IMR-90 (cell line): ENCODE measurements at places on chromosomes 7 and 10. TPM values are rescaled to one million over a fixed set of nuclear protein-coding genes. Genes with fewer than 3 reads are reported as not detected.
A peak's percentile ranks its signal among the peaks of the same experiment; 100 is the strongest.

DNA sequence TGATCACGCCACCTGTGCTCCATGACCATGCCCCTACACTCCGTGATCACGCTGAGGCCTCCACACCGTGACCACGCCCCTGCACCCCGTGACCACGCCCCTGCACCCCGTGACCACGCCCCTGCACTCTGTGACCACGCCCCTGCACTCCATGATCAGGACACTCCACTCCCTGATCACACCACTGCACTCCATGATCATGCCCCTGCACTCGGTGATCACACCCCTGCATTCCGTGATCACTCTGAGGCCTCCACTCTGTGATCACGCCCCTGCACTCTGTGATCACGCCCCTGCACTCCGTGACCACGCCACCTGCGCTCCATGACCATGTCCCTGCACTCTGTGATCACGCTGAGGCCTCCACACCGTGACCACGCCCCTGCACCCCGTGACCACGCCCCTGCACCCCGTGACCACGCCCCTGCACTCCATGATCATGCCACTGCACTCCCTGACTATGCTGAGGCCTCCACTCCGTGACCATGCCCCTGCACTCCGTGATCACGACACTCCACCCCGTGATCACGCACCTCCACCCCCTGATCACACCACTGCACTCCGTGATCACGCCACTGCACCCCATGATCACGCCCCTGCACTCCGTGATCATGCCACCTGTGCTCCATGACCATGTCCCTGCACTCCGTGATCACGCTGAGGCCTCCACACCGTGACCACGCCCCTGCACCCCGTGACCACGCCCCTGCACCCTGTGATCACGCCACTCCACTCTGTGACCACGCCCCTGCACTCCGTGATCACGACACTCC lies 27.7 kb downstream of the STK32C start:
- H3K4me3 ChIP-seq: no peak overlapping the region
- no peak overlapping the region for H3K27ac ChIP-seq
- peaks cover 2% of the 10 kb centered on the region; the same call in 1 of the 2 replicates for H3K4me1 ChIP-seq
- no peaks in the 10 kb centered on the region for H3K36me3 ChIP-seq
- DNase-seq: no peak

GRCh38 chr10:72337039-72337629 lies 17.6 kb downstream of the DNAJB12 start:
- peak; percentile 53 for DNase-seq
- H3K27ac ChIP-seq: no peak overlapping the region
- H3K36me3 ChIP-seq: peaks cover 49% of the 10 kb centered on the region
- H3K27me3 ChIP-seq: no peaks in the 10 kb centered on the region
- H3K4me3 ChIP-seq: no peak overlapping the region

DNA sequence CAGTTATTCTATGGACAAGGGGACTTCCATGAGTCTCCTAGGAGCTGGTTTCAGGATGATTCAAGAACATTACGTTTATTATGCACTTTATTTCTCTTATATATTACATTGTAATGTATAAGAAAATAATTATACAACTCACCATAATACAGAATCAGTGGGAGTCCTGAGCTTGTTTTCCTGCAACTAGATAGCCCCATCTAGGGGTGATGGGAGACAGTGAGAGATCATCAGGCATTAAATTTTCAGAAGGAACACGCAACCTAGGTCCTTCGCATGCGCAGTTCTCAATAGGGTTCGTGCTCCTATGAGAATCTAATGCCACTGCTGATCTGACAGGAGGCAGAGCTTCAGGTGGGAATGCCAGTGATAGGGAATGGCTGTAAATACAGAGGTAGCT lies 137.9 kb downstream of the ANKRD30A start:
- H3K27ac ChIP-seq: no peak overlapping the region
- DNase-seq: no peak
- H3K27me3 ChIP-seq: no peaks in the 10 kb centered on the region
- H3K36me3 ChIP-seq: no peaks in the 10 kb centered on the region

DNA sequence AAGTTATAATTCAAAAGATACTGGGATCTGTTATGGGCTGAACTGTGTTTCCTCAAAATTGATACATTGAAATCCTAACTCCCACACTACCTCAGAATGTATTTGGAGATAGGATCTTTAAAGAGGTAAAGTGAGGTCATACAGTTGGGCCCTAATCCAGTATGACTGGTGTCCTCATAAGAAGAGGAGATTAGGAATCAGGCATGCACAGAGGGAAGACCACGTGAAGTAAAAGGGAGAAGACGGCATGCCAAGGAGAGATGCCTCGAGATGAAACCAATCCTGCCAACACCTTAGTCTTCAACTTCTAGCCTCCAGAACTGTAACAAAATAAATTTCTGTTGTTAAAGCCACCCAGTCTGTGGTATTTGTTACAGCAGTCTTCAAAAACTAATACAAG lies 5.9 kb upstream of the CFAP69 start:
- H3K4me3 ChIP-seq: no peak overlapping the region
- DNase-seq: no peak
- H3K27me3 ChIP-seq: no peaks in the 10 kb centered on the region; the same call in 1 of the 2 replicates

DNA sequence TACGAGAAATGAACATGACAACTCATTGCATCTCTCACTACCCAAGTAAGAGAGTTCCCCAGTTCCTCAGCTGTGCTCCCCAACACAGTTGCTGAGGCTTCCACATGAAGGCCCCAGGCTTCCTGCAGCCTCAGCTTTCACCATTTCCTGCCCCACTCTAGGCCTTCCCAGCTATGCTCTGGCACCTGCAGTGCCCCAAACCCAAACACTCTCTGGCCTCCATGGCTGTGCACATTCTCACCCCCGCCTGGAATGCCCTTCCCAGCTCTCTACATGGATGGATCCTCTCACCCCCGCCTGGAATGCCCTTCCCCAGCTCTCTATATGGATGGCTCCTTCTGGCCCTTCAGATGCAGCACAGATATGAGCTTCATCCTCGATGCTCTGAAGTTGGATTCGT lies 61.3 kb downstream of the KIAA1549 start:
- peaks cover 2% of the 10 kb centered on the region; the same call in 1 of the 2 replicates for H3K36me3 ChIP-seq
- no peaks in the 10 kb centered on the region for H3K27me3 ChIP-seq
- H3K4me1 ChIP-seq: peaks cover 9% of the 10 kb centered on the region

DNA sequence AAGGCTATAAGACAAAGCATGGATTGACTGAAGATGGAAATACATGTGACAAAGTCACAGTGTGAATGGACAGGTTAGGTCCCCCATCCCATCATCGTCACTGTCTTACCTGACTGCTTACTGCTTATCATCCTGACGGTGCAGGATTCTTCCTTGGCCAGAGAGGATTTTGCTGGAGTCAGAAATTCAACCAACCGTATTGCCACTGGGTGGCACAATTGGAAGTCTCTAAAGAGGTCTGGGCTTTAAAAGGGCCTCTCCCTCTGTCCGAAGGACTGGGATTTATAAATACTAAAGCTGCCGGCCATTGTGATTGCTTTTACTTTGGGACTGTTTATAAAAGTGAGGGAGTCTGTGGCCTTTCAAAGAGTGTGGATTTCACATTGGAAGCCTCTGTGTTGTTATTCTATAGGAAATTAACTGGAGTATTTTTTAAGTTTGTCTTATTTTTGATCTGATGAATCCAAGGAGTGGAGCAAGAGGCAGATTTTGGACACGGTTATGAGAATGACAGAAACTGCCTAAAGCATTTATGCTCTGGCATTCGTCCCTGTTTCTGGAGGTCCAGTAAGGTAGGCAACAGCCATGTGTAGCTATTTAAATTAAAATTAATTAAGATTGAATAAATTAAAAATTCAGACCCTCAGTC lies 113.3 kb upstream of the CREB5 start:
- H3K4me3 ChIP-seq: no peak overlapping the region
- no peaks in the 10 kb centered on the region for H3K36me3 ChIP-seq
- H3K27me3 ChIP-seq: peaks cover 1% of the 10 kb centered on the region; the same call in 1 of the 2 replicates
- peak; percentile 78 for DNase-seq
- H3K4me1 ChIP-seq: no peaks in the 10 kb centered on the region

MRLN gene
- not detected in 2 replicates for polyA plus RNA-seq
